ENCODE measurements at places on chromosomes 16 and 17.

GRCh38 chr16:56401482-56401881 lies 23.9 kb downstream of the AMFR start:
- no peak overlapping the region for H3K27ac ChIP-seq
- peaks cover 25% of the 10 kb centered on the region for H3K36me3 ChIP-seq
- H3K27me3 ChIP-seq, result no peaks in the 10 kb centered on the region
- H3K4me3 ChIP-seq, result no peak overlapping the region

DNA sequence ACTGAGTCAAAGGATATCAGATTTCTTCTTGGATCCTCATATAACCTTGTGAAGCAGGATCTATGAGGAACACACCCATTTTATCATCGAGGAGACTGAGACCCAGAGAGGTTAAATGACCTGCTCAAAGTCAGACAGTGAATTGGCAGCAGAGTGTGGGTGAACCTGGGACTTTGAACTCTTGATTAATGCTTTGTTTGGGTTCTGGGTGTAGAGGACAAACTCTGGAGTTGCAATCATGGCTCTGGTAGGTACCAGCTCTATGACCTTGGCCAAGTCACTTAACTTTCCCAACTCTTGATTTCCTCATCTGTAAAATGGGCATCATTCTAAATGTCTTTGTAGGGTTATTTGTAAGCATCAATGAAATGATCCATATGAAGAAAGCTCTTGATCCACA lies 166.4 kb downstream of the HAPSTR1 start:
- H3K36me3 ChIP-seq, result no peaks in the 10 kb centered on the region
- no peak overlapping the region for H3K4me3 ChIP-seq
- H3K27me3 ChIP-seq, result peaks cover 4% of the 10 kb centered on the region
- peaks cover 1% of the 10 kb centered on the region for H3K4me1 ChIP-seq

GRCh38 chr16:4373909-4374742 lies 2.5 kb downstream of the VASN start:
- no peak overlapping the region for H3K27ac ChIP-seq
- no peaks in the 10 kb centered on the region for H3K36me3 ChIP-seq
- no peak for DNase-seq

DNA sequence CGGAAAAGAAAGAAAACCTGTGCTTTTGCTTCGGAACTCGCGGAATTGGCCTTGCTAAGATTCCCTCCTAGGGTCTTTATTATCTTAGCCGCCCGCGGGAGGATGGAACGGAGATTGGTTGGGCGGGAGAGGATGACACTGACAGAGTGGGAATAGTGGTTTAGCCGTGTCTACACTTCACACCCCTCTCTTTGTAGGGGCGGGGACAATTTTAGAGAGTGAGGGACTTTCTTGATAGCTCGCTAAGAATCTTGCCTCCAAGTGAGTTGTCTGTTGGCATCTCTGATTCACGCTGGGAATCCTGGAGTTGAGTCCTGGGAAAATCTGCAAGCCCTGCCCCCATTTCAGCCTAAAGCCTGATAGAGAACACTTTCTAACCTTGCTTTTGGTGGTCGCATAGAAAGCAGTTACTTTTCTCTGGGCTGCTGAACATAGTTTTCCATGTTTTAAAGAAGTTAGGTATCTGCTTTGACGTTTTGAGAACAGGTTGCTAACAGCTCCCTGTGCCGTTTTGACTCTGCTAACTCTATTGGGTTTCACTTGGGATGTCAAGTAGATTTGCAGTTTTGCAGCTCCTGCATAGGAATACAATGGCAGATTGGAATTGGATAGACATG lies 697 bp downstream of the NOL11 start:
- H3K36me3 ChIP-seq, result peaks cover 8% of the 10 kb centered on the region
- peaks cover 19% of the 10 kb centered on the region for H3K4me1 ChIP-seq
- H3K4me3 ChIP-seq, result peak overlapping the region; percentile 99
- DNase-seq, result no peak

DNA sequence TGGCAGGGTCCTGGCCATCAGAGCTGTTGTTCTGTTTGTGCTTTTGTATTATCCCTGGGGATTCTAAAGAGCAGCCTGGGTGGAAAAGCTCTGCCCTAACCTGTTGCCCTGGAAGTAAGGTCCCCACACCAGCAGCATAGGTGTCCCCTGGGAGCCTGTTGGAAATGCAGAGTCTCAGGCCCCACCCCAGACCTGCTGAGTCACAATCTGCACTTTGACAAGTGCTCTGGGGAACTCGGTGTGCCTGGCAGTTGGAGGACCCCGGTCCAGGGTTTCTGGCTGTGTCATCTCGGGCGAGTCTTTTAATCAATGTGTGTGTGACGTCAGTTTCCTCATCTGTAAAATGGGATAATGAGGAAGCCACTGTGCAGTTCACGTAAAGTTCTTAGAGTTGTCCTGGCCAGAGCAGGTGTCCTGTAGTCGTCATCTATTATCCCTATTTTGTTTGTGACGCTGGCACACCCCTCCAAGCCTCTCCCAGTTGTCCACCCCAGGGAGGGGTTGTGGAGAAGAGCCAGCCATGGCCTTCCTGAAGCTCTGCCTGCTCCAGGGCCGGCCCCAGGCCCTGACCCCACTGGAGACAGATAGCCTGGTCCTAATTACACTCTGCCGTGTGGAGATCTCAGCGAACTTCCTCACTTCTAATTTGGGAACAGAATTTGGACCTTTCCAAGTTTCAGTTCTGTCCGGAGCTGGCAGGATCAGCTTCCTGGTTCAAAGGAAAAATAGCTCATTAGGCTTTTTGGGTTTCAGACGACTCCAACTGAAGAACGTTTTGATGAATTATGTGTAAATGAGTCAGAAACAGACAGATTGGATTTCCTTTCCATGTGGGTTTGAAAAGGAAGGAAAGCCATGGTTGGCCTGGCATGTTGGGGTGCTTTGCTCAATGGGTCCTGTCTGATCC lies 295.7 kb upstream of the FOXF1 start:
- peaks cover 4% of the 10 kb centered on the region for H3K27me3 ChIP-seq
- H3K4me3 ChIP-seq, result no peak overlapping the region
- H3K27ac ChIP-seq, result no peak overlapping the region
- H3K4me1 ChIP-seq, result peaks cover 8% of the 10 kb centered on the region
- H3K36me3 ChIP-seq, result peaks cover 7% of the 10 kb centered on the region
- no peak for DNase-seq

GRCh38 chr16:4120176-4120575 lies 3.9 kb upstream of the ADCY9 start:
- DNase-seq, result no peak
- H3K4me1 ChIP-seq, result peaks cover 8% of the 10 kb centered on the region
- H3K27ac ChIP-seq, result no peak overlapping the region
- H3K4me3 ChIP-seq, result no peak overlapping the region
- no peaks in the 10 kb centered on the region for H3K36me3 ChIP-seq

DNA sequence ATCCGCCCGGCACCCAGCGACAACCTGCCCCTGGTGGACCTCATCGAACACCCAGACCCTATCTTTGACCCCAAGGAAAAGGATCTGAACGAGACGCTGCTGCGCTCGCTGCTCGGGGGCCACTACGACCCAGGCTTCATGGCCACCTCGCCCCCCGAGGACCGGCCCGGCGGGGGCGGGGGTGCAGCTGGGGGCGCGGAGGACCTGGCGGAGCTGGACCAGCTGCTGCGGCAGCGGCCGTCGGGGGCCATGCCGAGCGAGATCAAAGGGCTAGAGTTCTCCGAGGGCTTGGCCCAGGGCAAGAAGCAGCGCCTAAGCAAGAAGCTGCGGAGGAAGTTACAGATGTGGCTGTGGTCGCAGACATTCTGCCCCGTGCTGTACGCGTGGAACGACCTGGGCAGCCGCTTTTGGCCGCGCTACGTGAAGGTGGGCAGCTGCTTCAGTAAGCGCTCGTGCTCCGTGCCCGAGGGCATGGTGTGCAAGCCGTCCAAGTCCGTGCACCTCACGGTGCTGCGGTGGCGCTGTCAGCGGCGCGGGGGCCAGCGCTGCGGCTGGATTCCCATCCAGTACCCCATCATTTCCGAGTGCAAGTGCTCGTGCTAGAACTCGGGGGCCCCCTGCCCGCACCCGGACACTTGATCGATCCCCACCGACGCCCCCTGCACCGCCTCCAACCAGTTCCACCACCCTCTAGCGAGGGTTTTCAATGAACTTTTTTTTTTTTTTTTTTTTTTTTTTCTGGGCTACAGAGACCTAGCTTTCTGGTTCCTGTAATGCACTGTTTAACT lies 1.0 kb downstream of the NOG start:
- H3K4me1 ChIP-seq, result peaks cover 30% of the 10 kb centered on the region
- no peak overlapping the region for H3K27ac ChIP-seq
- no peaks in the 10 kb centered on the region for H3K36me3 ChIP-seq
- peak overlapping the region; percentile 65 for H3K4me3 ChIP-seq

GRCh38 chr17:62935523-62935922 lies 30.5 kb upstream of the TANC2 start:
- H3K4me1 ChIP-seq, result no peaks in the 10 kb centered on the region
- H3K27ac ChIP-seq, result no peak overlapping the region
- no peak overlapping the region for H3K4me3 ChIP-seq
- no peak for DNase-seq

DNA sequence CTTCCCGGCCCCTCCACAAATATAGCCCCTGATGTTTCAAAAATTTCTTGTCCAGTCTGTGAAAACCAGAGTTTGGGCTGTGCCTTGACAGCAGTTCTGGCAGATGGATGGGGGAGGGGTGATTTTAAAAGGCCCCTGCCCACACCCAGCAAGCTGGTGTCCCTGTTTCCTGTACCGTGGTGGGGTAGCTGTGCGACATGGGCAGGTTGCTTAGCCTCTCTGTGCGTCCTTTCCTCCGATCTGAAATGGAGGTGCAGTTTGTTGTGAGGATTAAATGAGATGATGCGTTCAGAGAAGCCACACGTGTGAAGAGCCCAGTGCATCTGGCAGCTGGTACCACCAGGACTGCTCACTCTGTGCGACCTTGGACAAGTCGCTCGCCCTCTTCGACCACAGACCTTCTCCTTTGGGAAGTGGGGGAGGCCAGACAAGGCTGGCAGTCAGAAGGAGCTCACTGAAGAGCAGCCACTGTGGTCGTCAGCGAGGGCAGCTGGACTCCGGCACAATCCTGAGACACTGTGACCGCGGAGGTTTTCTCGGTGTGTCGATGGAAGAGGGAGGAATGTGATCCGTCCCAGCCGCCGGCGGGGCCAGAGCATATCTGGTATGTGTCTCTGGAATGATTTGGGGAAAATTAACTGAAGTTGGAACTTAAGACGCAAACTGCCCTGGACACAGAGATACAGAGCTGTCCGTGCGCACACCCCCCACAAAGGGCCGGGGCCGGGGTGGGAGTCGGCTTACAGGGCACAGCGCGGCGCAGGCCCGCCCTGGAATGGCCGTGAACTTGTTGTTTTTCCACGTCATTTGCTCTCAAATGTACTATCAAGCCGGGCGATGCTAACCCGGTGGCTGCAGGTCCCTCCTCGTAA lies 721 bp upstream of the WFIKKN2 start:
- H3K27ac ChIP-seq, result no peak overlapping the region
- no peaks in the 10 kb centered on the region for H3K4me1 ChIP-seq
- peaks cover 13% of the 10 kb centered on the region for H3K27me3 ChIP-seq
- DNase-seq, result no peak

- no peak for DNase-seq
- H3K4me3 ChIP-seq, result no peak overlapping the region
- H3K27ac ChIP-seq, result no peak overlapping the region
- no peaks in the 10 kb centered on the region for H3K27me3 ChIP-seq
- H3K4me1 ChIP-seq, result peaks cover 3% of the 10 kb centered on the region
- H3K36me3 ChIP-seq, result no peaks in the 10 kb centered on the region
Measured at GRCh38 chr16:57178196-57178595, 7.6 kb downstream of the PSME3IP1 start.

DNA sequence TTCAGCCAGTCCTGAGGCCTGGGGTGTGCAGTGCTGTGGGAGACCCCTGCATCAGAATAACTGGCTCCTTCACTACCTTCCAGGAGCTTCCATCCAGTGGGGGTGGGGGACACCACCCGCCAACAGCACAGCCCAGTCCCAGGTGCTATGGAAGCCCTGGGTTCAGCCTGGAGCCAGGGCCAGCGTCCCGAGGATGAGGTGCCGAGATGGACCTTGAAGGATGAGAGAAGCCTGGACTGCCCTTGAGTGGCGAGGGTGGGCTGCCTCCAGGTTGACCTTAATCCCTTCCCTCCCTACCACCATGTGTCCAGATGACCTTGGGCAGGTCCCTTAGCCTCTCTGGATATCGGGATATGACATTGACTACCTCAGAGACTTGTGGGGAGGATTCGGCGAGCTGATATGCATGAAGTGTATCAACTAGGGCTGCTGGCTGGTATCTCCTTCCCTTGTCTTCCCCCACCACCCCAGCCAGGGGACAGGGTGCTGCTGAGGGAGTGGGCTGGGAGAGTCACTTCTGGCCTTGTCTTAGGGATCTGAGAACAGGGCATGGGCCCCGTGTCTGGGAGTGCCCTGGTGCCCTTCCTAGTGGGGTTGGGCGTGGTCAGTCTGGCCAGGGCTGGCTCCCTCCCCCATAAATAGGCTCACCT lies 14.2 kb upstream of the LASP1NB start:
- peaks cover 15% of the 10 kb centered on the region for H3K36me3 ChIP-seq
- peak; percentile 24 for DNase-seq
- H3K27ac ChIP-seq, result peak overlapping the region; percentile 25

- H3K4me3 ChIP-seq, result peak overlapping the region; percentile 50
- peaks cover 40% of the 10 kb centered on the region for H3K4me1 ChIP-seq
- DNase-seq, result no peak
- peaks cover 54% of the 10 kb centered on the region for H3K36me3 ChIP-seq
Measured at GRCh38 chr16:84544031-84544773, 39.7 kb upstream of the MEAK7 start.

- DNase-seq, result no peak
- H3K36me3 ChIP-seq, result peaks cover 19% of the 10 kb centered on the region
- H3K4me1 ChIP-seq, result peaks cover 2% of the 10 kb centered on the region
- H3K4me3 ChIP-seq, result no peak overlapping the region
Measured at GRCh38 chr17:5373112-5373511, 46.4 kb downstream of the NUP88 start.

DNA sequence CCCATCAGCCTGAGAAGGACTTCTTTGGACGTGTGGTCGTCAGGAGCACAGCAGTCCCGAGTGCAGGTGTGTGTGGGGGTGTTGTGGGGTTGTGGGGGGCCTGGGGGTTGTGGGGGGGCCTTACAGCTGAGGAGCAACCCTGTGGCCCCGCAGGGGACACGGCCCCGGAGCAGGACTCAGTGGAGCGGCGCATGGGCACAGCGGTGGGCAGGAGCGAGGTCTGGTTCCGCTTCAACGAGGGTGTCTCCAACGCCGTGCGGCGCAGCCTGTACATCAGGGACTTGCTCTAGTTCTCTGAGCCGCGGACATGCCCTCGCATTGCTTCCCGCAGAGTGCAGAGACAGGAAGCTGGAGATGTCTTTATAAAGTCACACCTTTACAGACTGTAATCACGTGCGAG lies 2.8 kb downstream of the GNG13 start:
- no peak overlapping the region for H3K27ac ChIP-seq
- H3K4me3 ChIP-seq, result no peak overlapping the region
- no peaks in the 10 kb centered on the region for H3K4me1 ChIP-seq
- peaks cover 11% of the 10 kb centered on the region for H3K36me3 ChIP-seq
- no peak for DNase-seq

DNA sequence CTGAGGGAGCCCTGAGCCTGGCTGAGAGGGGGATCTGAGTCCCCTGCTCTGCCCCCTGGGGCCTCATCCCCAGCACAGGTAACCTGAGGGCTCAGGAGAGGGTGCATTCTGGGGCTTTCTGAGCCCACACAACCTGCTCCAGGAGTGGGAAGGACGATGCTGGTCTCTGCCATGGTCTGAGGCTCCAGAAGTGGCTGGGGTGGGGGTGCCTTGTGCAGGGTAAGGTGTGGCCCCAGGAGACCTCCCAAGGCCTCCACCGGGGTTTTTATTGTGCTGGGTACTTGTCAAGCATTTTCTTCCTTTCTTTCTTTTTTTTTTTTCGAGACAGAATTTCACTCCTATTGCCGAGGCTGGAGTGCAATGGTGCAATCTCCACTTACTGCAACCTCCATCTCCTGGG lies 300 bp downstream of the CTRB1 start:
- no peaks in the 10 kb centered on the region for H3K27me3 ChIP-seq
- peak overlapping the region; percentile 93 for H3K27ac ChIP-seq
- H3K4me1 ChIP-seq, result peaks cover 7% of the 10 kb centered on the region
- H3K4me3 ChIP-seq, result peak overlapping the region; percentile 71
- no peaks in the 10 kb centered on the region for H3K36me3 ChIP-seq

Measured in activated naive CD8-positive, alpha-beta T cell treated with anti-CD3 and anti-CD28 coated beads, Interleukin-2, amount 10 ng/mL, durations not matched to agents 7 days and 5 days (primary cell).